ENCODE measurements at places on chromosomes 3 and 15.

GRCh38 chr3:128846486-128846891 is 32.9 kb upstream of the ACAD9 start:
- DNase-seq: no peak

DNA sequence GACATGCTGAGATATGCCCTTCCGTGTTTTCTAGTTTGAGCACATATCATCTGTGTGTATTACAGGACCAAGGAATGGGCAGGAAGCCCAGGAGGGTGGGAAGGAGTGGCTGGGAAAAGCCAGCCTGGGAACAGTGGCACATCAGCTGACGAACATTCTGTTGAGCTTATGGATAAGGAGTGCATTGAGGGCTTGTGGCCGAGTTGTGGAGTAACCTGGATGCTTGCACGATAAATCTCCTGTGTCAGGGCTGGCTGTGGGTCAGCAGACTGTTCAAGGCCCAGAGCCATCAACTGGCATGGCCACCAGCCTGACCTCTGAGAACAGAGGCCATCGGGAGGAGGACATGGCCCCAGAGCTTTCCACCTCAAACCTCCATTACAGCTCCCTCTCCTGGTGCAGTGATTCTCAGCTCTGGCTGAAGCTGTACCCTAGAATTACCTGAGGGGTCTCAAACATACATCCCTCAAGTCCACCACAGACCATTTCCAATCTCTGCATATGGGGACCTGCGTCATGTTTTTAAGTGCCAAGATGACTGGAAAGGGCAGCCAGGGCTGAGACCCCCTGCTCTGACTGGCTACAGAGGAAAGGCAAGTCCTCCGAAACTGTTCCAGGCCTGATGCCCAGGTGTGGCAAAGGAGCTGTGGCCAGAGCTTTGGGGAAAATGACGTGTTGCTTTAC is 4.8 kb upstream of the VILL start:
- peak; percentile 36 for DNase-seq

DNA sequence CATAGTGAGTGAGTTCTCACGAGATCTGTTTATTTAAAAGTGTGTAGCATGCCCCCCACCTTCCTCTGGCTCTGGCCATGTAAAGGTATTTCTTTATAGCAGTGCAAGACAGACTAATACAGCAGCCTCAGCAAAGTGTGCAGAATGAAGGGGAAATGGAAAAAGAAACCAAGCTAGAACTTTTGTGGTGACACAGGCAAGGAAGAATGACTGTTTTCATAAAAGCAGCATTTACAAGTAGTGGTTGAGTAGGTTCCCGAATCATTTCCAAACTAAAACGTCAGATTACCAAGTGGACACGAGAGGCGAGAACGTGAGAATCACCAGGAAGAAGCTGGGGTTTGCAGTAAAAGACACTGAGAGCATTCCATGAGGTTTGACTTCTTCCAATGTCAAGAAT is 100.2 kb upstream of the AKAP13 start:
- DNase-seq: no peak

DNA sequence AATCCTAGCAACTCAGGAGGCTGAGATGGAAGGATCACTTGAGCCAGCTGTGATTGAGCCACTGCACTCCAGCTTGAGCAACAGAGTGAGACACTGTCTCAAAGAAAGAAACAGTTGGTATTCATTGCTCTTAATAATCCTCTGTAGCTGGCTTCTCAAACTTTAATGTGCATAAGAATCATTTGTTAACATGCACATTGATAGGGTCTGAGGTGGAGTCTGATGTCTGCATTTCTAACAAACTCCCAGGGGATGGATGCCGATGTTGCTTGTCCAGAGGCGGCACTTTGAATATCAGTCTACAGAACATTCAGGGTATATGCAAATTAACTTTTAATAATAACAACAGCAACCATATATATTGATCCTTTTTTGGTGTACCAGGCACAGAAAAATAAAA is 39.9 kb downstream of the NKIRAS1 start:
- no peak for DNase-seq

DNA sequence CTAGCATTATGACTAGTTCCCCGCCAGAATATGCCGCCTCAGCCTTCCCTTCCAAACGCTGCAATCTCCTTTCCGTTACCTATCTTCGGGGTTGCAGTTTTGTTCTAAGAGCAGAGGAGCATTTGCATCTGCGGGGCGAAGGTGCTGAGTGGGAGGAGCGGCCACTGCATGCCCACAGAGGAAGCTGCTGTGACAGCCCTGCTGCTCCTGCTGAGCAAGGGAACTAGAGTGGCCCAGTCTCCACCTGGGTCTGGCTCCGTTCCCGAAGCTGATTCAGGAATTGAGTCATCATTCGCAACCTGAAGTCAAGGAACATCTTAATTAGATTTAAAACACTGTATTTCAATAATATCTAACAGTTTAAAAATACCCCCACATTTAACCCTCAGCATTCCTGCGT is 98.2 kb upstream of the TJP1 start:
- no peak for DNase-seq

Measured in SK-MEL-5 (cell line).